ENCODE measurements at places on chromosomes 2 and 18. TPM values are rescaled to one million over a fixed set of nuclear protein-coding genes. Genes with fewer than 3 reads are reported as not detected.

The BOLL gene
- total RNA-seq = not detected

- no peak for DNase-seq
These were observed 172.9 kb downstream of the MAIP1 start for GRCh38 chr2:200128296-200128695.

DNA sequence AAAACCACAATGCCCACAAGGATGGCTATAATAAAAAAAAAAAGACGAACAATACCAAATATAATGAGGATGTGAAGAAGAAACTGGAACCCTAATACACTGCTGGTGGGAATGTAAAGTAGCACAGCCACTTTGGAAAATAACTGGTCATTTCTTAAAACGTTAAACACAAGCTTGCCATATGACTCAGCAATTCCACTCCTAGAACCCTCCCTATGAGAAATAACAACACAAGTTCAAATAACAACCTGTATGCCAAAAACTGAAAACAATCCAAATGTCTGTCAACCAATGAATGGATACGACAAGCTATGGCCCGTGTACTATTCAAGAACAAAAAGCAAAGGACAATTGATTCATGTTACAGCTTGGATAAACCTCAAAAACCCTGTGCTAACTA is 7.0 kb upstream of the ALPK2 start:
- DNase-seq = no peak

DNA sequence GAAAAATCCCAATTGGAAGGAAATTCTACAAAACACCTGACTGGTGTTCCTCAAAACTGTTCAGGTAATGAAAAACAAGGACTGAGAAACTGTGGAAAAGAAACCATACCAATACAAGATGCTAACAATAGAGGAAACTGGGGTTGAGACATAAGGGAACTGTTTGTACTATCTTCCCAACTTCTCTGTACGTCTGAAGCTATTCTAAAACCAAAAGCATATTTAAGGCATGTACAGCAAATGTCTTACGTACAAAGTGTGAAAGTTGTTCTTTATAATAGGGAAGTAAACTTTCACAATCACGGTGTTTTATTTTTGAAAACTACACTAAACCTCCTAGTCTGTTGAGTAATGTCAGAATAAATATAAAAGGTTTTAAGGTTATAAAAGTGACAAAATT is 776.1 kb upstream of the RAB6C start:
- no peak for DNase-seq
